ENCODE measurements at places on chromosomes 5 and 9. TPM values are rescaled to one million over a fixed set of nuclear protein-coding genes. Genes with fewer than 3 reads are reported as not detected.

Gene RFESD
- total RNA-seq, result 4.2 TPM

Gene PLEKHG4B
- 4.1 TPM for total RNA-seq

Gene PCDHGB3
- 4.4 TPM for total RNA-seq

Gene MCIDAS
- total RNA-seq, result not detected

Gene GABRA1
- not detected for total RNA-seq

Gene ARAP3
- total RNA-seq, result 10.1 TPM

Gene PROB1
- 5.2 TPM for total RNA-seq

Gene RELL2
- 4.4 TPM for total RNA-seq

- no peaks in the 10 kb centered on the region for H3K36me3 ChIP-seq
- peak; percentile 0 for DNase-seq
- H3K27ac ChIP-seq, result no peak overlapping the region
- H3K4me3 ChIP-seq, result no peak overlapping the region
- no peaks in the 10 kb centered on the region for H3K27me3 ChIP-seq
Observed at GRCh38 chr9:103397868-103398600, 402.9 kb downstream of the CYLC2 start.

- no peak overlapping the region for H3K4me3 ChIP-seq
- peaks cover 15% of the 10 kb centered on the region for H3K4me1 ChIP-seq
- no peaks in the 10 kb centered on the region for H3K27me3 ChIP-seq
- no peak overlapping the region for H3K27ac ChIP-seq
Observed at GRCh38 chr5:156395306-156395675, 68.3 kb downstream of the SGCD start.

GRCh38 chr5:142735323-142736246, 34.6 kb upstream of the ARHGAP26 start:
- H3K36me3 ChIP-seq, result no peaks in the 10 kb centered on the region
- H3K27ac ChIP-seq, result no peak overlapping the region
- no peak for DNase-seq

GRCh38 chr5:151448038-151448985, 909 bp downstream of the SLC36A1 start:
- H3K36me3 ChIP-seq, result no peaks in the 10 kb centered on the region
- peak overlapping the region; percentile 93 for H3K4me3 ChIP-seq
- DNase-seq, result no peak

GRCh38 chr5:56735849-56736641, 79.3 kb upstream of the MAP3K1 start:
- peaks cover 20% of the 10 kb centered on the region for H3K4me1 ChIP-seq
- no peaks in the 10 kb centered on the region for H3K36me3 ChIP-seq
- H3K27me3 ChIP-seq, result peaks cover 3% of the 10 kb centered on the region
- DNase-seq, result no peak
- H3K4me3 ChIP-seq, result no peak overlapping the region

DNA sequence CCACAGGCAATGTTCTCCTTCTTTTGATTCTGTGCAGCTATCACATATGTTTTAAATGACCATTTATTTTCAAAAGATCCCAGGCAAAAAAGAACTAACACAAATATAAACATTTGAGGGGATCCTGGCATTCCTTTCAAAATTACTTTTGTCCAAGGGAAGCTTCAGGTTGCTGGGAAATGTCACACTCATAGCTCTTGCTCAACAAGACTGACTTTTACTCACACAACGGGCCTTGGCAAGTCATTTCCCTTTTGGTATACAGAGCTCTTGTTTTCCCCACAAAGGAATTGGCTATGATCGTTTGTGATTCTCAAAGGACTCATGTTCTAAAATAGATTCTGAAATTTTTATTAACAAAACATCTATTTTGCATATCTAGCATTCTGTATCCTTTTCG, 4.5 kb upstream of the PALM2AKAP2 start:
- DNase-seq, result peak; percentile 17
- H3K36me3 ChIP-seq, result no peaks in the 10 kb centered on the region
- H3K27ac ChIP-seq, result no peak overlapping the region

DNA sequence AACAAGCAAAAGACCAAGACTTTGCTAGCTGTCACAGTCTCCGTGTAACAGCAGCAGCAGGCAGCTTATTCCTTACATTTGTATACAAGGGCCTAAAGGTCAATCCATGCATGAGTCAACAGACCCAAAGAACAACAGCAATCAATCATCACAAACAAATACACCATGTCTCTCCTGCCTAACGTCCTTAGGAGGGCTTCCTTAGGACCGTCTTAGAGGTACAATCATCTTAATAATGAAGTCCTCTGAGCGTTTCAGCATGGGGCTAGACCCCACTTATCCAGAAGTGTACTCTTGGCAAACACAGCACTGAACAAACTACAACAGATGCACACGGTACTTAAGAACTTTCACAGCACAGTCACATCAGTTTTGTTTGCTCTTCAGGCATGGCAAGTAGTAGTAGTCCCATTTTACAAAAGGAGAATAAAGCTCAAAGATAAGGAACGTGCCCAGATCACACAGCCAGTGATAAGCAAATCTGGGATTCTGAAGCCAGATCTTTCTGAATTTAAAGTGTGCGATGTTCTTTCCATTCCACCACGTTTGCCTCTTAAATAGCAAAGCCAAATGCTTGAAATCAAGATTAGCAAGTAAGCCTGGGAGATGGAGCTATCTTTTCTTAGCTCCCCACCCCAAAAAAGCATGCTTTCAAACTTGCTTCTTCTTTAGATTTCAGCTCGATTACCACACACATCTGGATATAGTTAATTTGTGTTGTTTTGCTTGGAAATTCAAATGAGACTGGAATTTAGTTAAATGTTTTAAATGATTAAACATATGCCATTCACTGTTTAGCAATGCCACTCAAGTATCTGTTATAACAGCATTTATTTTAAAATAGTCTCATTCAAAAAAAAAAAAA, 24.2 kb downstream of the PSMB7 start:
- no peak for DNase-seq
- peak overlapping the region; percentile 70 for H3K4me3 ChIP-seq
- H3K36me3 ChIP-seq, result no peaks in the 10 kb centered on the region
- peak overlapping the region; percentile 87 for H3K27ac ChIP-seq
- no peaks in the 10 kb centered on the region for H3K27me3 ChIP-seq

- no peaks in the 10 kb centered on the region for H3K27me3 ChIP-seq
Observed at GRCh38 chr9:110429453-110429852, 91.8 kb upstream of the TXNDC8 start.

GRCh38 chr9:127847178-127847510, 7.3 kb downstream of the ENG start:
- H3K27me3 ChIP-seq, result no peaks in the 10 kb centered on the region
- no peak overlapping the region for H3K4me3 ChIP-seq

DNA sequence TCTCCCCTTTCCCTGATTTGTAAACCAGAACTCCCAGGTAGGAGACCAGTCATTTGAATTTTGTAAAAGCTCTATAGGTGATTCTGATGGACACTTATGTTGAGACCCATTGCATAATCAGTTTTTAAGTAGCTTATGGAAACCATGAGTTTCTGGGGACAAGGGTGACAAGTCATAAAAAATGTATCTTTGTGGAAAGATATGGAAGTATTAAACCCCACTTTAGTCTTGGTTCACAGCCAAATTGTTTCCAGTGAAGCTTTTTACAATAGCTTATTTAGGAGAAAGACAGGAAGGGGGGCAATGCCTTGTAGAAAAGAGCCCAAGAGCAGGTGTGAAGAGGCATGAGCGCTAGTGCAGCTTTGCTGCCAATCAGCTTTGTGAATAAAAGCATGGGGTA, 453 bp upstream of the CCL28 start:
- no peak overlapping the region for H3K4me3 ChIP-seq
- no peak for DNase-seq
- no peaks in the 10 kb centered on the region for H3K4me1 ChIP-seq
- no peaks in the 10 kb centered on the region for H3K36me3 ChIP-seq
- no peak overlapping the region for H3K27ac ChIP-seq
- H3K27me3 ChIP-seq, result peaks cover 5% of the 10 kb centered on the region

- peak overlapping the region; percentile 60 for H3K4me3 ChIP-seq
- H3K27ac ChIP-seq, result peak overlapping the region; percentile 92
- peak; percentile 81 for DNase-seq
- H3K27me3 ChIP-seq, result no peaks in the 10 kb centered on the region
Observed at GRCh38 chr9:78676623-78677022, 379.7 kb downstream of the PSAT1 start.

DNA sequence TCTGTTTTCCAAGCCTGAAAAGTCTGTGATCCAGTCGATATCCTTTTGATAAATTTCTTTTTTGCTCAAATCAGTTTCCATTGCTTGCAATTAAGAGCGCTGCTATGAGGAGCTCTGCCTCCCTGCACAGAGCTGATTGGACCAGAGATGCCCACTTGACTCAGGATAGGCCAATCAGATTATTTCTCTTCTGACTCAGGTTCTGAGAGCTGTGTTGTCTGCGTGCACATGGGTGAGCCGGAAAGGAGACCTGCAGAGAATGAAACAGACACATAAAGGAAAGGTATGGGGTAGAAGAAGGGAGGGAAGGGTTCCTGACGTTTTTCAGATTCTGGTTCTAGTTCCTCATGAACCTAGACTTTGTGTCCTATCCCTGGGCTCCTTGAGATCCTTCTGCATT, 15.8 kb upstream of the FABP6 start:
- H3K36me3 ChIP-seq, result no peaks in the 10 kb centered on the region
- no peak overlapping the region for H3K27ac ChIP-seq
- H3K4me3 ChIP-seq, result no peak overlapping the region
- H3K27me3 ChIP-seq, result peaks cover 18% of the 10 kb centered on the region
- DNase-seq, result no peak
- no peaks in the 10 kb centered on the region for H3K4me1 ChIP-seq

- DNase-seq, result peak; percentile 36
- H3K27me3 ChIP-seq, result no peaks in the 10 kb centered on the region
- H3K4me3 ChIP-seq, result peak overlapping the region; percentile 91
- peaks cover 78% of the 10 kb centered on the region for H3K4me1 ChIP-seq
Observed at GRCh38 chr9:79577969-79578723, 6.4 kb downstream of the TLE4 start.

GRCh38 chr9:134854541-134854981, 26.0 kb upstream of the FCN2 start:
- peaks cover 14% of the 10 kb centered on the region for H3K27me3 ChIP-seq
- peaks cover 13% of the 10 kb centered on the region for H3K4me1 ChIP-seq
- DNase-seq, result no peak
- no peak overlapping the region for H3K4me3 ChIP-seq

GRCh38 chr5:56838409-56839039, 23.2 kb downstream of the MAP3K1 start:
- H3K4me1 ChIP-seq, result peaks cover 22% of the 10 kb centered on the region
- peaks cover 3% of the 10 kb centered on the region for H3K27me3 ChIP-seq
- peak overlapping the region; percentile 80 for H3K27ac ChIP-seq
- no peaks in the 10 kb centered on the region for H3K36me3 ChIP-seq
- peak; percentile 65 for DNase-seq
- peak overlapping the region; percentile 81 for H3K4me3 ChIP-seq
